BJ (cell line): ENCODE measurements at places on chromosomes 2 and 18.

DNA sequence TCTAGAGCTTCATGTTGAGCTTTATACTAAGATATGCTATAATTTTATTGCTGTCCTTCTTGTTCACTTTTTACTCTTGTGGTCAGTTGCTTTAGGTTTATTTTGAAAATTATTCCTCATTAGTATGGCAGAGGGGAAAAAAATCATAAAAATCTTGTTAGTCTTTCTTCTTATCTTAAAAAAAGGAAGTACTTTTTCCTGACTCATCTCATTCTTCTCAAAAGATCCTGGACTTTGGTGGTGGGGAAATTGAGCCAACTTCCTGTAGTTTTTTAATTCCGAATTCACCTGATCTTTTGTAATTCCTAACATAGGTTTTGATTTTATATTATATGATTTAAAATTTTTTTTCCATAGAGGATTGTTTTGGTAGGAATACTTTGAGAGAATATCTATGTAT lies 3.8 kb downstream of the SLC4A1AP start:
- DNase-seq = no peak

GRCh38 chr2:111708476-111709180 lies 175.4 kb downstream of the ANAPC1 start:
- DNase-seq = no peak

DNA sequence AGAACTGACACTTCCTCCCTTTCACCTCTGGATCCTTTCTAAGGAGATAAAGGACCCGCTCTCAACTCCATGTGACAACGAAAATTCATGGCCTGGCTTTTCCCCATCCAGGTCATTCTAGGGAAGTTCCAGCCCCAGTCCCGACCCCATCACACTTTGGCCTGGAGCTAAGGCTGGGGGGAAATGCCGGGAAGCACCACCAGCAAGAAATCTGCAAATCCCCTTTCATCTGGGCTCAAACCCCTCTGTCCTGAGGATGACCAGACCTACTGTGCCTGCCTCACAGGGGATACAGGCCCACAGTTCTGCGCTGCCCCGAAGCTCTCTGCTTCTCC lies 1.3 kb downstream of the SIX2 start:
- no peak for DNase-seq

- no peak for DNase-seq
Observed at GRCh38 chr2:158931572-158931971, 36.9 kb upstream of the TANC1 start.

DNA sequence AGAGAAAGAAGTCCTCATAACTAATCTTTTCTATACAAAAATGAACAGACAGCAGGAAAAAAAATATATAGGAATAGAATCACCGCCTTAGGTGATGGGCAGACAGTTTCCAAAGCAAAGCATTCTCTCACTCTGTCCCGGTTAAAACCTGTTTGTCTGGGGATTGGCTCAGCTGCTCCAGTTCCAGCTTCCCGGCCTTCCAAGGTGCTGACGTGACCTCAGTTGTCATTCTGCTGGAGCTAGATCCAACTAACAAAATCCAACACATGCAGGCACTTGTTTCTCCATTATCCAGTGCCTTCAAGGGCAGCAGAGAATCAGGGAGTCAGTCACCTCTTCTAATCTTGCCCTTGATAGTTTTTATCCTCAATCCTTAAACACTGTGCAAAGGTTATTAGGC lies 52.8 kb downstream of the IKZF2 start:
- no peak for DNase-seq

DNA sequence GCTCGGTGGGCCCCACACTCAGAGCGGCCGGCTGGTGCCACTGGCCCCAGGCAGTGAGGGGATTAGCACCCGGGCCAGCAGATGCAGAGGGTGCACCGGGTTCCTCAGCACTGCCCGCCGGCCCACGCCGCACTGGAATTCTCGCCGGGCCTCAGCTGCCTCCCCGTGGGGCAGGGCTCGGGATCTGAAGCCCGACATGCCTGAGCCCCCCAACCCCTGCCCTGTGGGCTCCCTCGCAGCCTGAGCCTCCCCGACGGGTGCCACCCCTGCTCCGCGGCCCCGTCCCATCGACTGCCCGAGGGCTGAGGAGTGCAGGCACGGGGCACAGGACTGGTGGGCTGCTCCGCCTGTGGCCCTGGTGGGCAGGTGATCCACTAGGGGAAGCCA lies 37.6 kb upstream of the TWSG1 start:
- no peak for DNase-seq
